ENCODE measurements at places on chromosomes 7 and 10.

GRCh38 chr10:4357911-4358310, 468.1 kb upstream of the AKR1E2 start:
- DNase-seq, result peak; percentile 19

DNA sequence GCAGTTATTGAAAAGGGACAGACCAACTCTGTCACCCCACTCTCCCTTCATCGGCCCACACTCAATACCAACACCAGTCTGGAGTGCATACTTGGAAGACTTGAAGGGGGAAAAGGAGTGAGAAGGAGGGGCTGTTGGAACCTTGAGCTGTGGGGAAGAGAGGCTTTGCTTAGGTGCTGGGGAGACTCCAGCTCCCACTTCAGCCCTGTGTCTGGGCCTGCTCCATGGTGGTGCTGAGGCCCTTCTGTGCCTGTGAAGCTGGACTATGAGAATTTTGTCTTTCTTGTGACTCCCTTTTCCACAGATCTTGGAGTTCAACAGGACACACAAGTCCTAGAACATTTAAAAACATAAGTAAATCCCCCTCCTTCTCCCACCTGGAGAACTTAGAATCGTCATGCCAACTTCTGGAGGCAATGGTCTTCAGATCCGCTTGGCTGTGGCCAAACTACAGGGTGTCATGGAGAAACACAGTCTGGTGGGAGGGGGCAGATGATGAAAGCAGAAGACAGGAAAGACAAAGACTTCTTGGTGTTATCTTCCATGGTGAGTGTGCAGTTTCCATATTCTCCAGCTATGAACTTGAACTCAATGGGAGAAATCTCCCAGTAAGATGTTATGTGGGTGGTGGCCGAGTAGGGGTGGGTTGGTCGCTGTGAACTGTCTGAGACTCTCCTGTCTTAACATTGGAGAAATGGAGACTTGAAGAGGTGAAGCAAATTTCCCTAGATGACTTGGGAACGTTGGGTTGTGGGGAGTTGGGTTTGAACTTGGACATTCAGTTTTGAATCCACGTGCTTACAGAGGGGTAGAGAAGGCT, 18.4 kb upstream of the GIMAP8 start:
- no peak for DNase-seq

DNA sequence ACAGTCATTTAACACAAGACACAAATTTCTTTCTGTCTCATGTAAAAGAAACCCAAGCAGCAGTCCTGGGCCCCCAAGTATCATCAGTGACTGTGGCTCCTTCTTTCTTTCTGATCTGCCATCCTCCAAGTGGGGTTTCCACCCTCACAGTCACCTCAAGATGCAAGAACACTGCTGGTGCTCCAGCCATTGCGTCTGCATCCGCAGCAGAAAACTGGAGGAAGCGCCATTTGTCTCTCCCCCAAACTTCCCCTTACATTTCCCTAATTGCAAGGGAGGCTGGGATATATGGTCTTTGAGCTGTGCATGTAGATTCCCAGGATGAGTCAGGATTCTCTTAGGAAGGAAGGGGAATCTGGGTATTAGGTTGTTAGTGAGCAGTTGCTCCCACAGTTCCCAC, 60.9 kb upstream of the GNA12 start:
- DNase-seq, result no peak

DNA sequence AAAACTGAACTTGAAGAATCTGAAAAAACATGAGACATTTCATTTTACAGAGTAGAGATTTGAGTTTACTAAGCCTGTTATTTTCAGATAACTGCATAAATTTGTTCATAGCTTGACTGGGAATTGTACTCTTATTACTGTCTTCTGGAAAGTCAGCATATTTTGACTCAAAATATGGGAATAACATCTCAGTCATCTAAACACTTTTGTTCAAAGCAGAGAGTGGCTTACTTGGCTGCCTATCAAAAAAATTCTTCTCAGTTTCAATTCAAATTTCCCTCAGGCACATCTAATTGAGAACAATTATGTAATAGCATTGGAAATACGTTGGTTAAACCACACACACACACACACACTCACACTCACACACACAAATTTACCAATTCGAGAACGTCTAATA, 384.6 kb downstream of the ARL4A start:
- DNase-seq, result no peak

DNA sequence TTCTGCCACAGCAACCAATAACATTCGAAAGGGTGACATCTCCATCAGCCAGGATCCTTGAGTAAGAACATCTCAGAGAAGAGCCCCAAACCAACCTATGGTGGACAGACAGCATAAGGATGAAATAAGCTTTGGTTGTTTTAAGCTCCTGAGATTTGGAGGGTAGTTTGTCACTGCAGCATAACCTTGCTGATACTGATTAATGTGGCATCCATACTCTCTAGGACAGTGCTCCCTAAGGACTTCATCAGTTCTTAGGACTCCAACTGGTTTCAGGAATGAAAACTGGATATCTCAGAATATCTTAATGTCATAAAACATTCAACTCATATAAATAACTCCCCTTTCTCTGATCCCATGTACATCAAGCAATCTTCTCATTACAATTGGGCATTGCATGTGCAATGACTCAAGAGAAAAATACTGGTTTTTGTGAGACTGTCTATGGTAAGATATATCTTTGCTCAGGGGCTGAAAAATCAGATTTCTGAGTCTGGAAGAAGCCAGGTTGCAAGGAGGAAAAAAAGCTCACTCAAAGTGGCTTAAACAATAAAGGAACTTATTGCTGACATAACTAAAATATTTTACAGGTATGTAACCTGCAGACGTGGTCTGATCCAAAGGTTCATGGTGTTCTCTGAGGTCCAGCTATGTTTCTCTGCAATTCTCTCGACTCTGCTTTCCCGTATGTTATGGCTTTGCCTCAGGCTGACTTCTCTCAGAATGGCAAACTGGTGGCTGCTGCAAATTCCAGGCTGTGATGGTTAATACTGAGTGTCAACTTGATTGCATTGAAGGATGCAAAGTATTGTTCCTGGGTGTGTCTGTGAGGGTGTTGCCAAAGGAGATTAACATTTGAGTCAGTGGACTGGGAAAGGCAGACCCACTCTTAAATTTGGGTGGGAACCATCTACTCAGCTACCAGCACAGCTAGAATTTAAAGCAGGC, 65.7 kb downstream of the RAB11FIP2 start:
- no peak for DNase-seq

- no peak for DNase-seq
Measured at GRCh38 chr10:78264361-78264760, 230.7 kb downstream of the RPS24 start.

DNA sequence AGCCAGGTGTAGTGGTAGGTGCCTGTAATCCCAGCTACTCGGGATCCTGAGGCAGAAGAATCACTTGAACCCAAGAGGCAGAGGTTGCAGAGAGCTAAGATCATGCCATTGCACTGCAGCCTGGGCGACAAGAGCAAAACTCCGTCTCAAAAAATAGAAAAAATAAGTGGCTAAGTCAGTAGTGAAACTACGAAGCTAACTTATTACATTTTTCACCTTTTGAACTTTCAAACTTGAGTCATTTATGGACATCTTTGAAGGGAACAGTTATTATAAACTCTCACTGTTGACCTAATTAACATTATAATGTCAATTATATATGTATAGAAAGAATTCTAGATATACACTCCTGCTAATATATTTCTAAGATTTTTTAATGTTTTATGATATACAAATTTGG, 541.5 kb upstream of the C7orf33 start:
- no peak for DNase-seq

DNA sequence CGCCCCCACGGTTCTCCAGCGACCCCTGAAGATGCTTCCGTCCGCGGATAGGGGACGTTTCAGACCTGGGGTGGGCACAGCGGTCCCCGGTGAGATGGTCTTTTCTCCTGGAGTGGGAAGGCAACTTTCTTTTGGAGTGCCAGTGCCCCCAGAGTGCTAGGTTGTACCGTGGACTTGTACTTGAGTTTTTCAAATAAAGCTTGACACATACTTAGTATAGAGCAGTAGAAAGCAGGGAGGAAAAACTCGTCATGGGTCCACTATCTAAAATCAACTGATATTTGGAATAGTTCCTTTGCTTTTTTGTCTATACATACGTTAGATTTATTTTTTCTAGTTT, 28.4 kb downstream of the RBM20 start:
- no peak for DNase-seq

GRCh38 chr10:114825513-114826253, 4.1 kb downstream of the FHIP2A start:
- DNase-seq, result peak; percentile 81

DNA sequence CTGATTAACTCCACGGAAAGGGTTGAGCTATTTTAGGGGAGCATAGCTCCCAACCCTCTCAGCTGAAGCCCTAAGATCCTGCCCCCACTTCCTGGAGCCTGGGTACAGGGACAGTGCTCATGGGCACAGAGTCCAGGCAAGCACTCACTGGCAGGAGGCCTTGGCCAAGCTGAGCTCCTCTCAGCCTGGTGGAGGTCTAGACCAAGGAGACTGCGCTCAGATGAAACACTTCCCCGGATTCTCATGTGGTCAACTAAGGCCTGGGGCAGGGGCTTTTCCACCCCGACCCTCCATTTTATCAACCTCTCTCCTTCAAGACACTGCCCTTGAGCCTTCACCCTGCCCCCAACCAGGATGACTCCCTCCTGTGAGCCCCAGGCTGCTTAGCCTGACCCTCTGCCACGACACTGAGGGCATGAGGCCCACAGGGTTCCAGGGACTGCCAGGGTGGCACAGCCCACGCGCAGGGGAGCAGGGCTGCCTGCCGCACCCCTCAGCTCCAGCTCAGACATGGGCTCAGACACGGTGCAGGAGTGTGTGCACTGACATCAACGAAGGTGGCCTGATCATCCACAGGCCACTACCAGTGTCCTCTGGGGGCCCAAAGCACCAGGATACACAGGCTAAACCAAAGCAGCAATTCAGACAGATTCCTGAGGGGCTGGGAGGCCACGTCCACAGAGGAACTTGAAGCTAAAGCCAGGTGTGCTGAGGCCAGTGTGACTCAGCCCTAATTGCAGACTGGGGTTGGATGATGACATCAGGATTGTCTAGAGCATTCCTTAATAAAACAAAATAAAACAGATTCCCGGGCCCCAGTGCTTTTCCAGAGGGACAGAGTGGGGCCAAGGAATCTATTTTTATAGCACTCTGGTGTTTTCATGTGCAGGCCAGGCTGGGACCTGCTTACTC, 18.8 kb downstream of the CHAT start:
- peak; percentile 4 for DNase-seq

DNA sequence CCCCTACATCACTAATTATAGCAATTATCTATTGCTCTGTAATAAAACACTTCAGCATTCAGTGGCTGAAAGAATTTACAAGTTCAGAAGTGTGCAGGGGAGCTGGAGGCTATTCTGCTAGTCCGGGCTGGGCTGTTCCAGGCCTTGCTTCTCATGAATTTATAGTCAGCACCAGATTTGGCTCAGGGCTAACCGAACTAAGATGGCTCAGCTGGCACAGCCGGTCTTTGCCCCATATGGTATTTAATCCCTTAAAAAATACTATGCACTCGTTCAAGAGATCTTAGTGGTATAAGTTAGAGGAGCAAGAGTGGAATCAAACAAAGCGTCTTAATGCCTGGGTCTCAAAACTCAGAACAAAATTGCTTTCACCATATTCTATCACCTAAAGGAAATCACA, 932.9 kb downstream of the XPNPEP1 start:
- no peak for DNase-seq

GRCh38 chr7:37047260-37047659, 323.0 kb upstream of the AOAH start:
- no peak for DNase-seq

DNA sequence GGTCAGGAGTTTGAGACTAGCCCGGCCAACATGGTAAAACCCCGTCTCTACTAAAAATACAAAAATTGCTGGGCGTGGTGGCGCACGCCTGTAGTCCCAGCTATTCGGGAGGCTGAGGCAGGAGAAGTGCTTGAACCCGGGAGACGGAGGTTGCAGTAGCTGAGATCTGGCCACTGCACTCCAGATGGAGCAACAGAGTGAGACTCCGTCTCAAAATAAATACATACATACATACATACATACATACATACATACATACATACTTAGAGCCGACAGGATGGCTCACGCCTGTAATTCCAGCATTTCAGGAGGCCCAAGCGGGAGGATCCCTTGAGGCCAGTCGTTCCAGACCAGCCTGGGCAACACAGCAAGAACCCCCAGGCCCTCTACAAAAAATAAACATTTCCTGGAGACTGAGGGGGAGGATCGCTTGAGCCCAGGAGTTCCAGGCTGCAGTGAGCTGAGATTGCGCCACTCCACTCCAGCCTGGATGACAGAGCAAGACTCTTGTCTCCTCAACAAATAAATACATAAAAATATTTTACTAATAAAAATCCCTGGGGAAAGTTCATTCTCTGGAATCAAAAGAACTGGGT, 90.9 kb upstream of the TNRC18 start:
- no peak for DNase-seq

DNA sequence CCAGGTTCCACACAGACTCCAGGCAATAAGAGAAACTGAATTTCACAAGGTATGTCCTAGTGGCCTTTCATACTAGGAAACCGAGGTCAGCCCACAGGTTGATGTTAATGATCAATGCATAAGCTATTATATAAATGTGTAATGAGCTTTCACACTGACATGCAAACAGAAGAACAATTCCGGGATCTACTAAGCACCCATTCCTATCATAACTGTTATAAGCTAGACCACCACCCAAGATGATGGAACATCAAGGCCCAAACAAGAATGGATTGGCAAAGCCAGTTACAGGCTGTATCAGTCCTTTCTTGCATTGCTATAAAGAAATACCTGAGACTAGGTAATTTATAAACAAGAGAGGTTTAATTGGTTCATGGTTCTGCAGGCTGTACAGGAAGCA, 15.2 kb downstream of the SORBS1 start:
- DNase-seq, result no peak

GRCh38 chr7:157300369-157300825, 36.4 kb upstream of the DNAJB6 start:
- no peak for DNase-seq

DNA sequence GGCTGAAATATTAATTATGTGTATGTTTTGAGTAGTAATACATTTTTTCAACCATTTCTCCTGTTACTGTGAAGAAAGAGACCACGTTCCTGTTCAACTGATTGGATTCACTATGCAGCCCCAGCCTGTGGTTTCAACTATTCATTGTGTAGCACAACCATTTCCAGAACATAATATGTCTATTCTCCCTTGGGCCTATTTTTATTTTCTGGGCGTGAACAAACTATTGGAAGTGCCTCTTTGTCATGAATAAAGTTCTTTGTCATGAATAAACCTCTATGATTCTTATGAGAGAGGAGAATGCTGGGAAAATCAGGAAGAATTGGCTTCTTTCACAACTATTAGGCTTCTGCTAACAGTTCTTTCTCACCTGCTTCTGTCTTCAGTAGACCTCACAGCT, 152.4 kb downstream of the GNAT3 start:
- DNase-seq, result no peak

GRCh38 chr7:28346676-28347363, 65.5 kb upstream of the CREB5 start:
- peak; percentile 27 for DNase-seq

All from fibroblast of skin of abdomen (primary cell).